Right kidney (tissue), 9 donors: ENCODE measurements at places on chromosomes 1 and 21.
A peak's percentile ranks its signal among the peaks of the same experiment; 100 is the strongest.

DNA sequence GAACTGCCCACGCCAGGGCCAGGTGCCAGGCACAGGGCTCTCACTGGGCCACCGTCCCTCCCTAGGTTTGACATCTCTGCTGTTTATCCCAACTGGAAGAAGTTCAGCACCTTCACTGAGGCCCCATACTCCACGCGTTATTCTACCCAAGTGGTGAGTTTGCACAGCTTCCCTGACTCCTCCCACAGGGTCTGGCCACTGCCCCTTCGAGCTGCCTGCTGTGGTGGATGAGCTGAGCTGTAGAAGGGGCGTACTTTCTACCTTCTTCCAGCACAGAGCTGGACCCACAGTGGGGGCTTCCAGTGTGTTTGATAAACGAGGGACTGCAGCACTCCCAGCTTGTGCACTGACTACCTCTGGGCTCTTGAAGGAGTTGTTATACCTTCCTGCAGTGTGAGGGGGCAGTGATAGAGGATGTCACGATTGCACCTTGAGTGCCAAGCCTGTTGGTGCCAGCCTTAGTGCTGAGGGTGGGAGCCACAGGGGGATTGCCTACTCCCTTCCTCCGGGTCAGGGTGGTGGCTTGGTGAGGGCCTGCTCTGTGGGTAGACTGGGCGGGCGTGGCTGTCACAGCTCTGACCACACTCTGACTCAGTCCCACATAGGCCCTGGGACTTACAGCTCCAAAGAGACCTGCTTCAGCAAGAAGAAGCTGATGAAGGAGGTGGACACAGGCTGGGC, 5.9 kb upstream of the TTC22 start:
- no peak for DNase-seq

DNA sequence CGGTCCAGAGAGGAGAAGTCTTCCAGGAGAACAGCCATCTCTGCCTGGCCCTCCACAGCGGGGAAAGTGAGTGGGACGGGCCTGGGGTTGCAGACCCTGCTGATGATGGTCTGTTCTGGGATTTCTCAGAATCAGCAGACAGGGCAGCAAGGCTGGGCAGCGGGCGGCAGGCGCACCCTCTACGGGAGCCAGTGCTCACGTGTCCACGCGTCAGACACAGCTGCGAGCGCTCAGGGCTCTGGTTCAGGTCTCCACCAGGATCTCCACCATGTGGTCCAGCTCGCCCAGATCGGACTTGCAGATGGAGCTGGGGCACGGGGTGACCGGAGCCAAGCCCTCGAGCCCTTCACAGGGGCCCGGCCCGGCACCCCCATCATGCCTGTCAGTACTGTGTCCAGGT, 5.5 kb downstream of the CLCA4 start:
- DNase-seq, result no peak

DNA sequence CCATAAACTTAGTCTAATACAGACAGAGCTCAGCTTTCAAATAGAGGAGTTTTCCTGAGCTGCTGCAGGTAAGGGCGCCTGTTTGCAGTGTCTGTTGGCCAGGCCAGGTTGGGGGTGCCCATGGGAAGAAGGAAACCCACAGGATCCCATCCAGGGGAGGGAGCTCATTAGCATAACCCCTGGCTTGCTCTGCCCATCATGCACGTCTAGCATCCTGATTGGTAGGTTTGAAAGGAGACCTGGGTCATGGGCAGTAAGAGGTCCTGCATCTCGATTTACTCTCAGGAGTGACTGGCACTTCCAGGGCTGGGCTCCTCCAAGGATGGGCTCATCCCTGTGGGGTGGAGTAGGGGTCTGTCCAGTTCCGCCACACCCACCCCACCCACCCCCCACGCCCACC, 103.7 kb upstream of the CLDN14 start:
- DNase-seq, result no peak

- DNase-seq, result peak; percentile 74
These were observed 38.4 kb downstream of the TAS1R2 start for GRCh38 chr1:18820791-18821641.

GRCh38 chr21:26138615-26139257, 31.8 kb downstream of the APP start:
- no peak for DNase-seq

DNA sequence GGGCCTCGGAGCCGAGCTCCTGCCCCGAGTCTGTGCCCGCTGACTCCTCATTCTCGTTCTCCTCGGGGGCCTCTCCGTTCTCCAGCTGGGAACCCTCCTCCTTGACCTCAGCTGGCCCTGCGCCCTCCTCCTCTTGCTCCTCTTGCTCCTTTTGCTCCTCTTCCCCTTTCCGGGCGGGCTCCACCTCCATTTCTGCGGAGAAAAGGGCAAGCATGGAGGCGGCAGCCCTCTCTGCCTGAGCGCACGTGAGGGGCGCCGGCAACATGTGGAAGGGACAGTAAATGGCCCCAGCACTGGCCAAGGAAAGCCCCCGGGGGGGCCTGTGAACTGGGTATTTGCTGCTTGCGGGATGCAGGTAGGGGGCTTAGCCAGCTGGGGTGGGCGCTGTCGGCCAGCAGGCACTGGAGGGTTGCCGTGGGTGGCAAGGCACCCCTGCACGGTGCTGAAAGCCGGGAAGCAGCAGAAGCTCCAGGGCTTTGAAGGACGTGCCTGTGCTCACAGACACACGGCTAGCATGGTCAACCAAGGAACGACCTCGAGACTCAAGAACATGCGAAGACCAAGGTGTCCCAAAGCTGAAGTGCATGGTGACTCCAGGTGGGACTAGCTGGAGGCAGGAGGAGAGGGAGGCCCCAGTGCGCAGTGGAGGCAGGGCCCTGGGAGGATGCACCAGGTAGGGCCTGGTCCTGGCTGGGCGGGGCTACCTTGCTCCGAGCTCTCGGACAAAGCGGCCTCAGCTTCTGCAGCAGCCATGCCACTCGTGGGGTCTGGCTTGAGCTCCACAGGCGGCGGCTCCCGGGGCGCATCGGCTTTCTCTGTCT, 30.7 kb downstream of the ZBTB17 start:
- no peak for DNase-seq

DNA sequence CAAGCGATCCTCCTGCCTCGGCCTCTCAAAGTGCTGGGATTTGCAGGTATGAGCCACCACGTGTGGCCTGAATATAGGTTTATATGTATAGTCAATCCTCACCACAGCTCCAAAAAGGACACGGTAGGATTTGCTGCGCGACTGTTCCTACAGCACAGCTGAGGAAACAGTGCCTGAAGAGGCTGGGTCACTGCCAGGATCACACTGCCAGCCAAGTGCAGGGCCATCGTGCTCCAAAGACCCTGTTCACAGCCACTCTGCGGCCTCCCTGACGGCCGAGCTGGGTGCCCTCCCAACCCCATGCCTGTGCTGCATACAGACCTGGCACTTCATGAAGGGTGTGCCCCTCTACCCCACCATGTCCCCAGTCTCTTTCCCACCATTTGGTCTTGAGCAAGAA, 71.4 kb downstream of the MRPL37 start:
- no peak for DNase-seq

GRCh38 chr1:68225781-68226180, 6.5 kb downstream of the WLS start:
- DNase-seq, result no peak

DNA sequence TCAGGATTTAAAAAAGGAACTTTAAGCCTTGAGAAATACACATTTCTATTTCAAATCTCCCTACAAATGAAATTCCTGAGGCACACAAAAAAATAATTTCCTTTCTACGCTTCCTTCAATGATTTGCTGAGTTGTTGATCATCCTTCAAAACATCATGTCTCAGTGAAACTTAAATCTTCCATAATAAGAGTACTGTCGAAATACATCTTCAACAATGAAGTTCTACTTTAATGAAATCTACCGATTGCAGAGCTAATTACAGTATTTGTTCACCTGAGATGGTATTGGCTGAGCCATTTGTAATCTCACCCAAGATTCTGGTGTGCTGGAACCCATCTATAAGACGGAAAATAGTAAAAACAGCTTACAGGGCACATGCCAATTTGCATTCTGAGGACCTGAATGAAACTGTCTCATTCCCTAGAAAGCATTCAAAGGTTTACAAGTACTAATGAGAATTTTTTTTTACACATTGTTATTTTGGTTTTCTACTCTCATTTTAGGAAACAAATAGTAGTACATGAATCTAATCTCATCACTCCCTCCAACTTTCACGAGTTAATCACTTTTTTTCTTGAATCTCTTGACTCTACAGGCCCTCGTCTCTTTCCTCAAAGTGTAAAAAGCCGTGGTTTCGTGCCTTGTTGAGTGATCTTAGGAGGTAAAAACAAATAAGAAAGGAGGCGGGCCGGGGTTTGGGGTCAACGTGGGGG, 1.1 kb downstream of the CHML start:
- DNase-seq, result peak; percentile 36

DNA sequence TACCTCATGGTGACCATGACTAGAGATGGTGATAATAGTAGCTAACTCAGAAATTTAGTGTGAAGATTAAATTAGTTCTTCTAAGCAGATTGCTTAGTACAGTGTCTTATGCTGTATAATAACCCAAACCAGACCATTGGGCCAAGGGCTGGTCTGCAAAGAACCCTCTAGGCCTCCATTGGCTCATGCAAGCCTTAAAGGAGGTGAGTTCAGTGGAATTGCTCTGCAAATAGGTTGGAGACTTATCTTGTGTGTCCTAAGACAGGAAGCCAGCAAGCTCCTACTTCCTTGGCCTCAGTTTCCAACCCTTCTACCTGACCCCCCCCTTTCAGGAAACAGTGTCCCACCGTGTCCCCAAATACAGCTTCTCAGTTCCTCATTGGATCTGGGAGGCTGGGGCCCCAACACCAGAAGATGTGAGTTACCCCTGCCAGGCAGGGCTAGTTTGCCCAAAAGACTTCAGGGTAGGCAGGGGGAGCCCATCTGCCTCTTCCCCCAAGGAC, 1.9 kb upstream of the MEF2D start:
- DNase-seq, result peak; percentile 44

- DNase-seq, result no peak
These were observed 37.0 kb downstream of the F3 start for GRCh38 chr1:94504601-94505000.

- DNase-seq, result no peak
These were observed 2.0 kb downstream of the CHTOP start for GRCh38 chr1:153635872-153636271.

DNA sequence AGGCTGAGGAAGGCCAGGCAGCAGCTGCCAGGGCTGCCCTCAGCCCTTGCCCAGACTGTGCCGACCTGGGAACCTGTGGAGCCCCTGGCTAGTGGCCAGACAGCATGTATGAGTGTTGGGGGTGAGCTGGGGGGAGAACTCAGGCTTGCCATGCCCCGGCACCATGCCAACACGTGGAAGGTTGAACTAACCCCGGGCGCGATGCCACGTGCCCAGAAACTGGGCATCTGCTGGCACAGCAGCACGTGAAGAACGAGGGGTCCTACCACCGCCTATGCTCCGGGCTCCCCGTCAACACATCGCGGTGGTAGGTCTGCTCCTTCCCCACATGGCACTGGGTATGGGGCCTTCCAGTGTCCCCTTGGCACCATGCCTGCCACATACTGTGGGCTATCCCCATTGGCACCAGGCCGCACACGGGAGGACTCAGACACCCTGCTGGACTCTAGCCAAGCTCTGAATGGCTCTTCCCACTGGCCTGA, 68.7 kb downstream of the CASZ1 start:
- no peak for DNase-seq

DNA sequence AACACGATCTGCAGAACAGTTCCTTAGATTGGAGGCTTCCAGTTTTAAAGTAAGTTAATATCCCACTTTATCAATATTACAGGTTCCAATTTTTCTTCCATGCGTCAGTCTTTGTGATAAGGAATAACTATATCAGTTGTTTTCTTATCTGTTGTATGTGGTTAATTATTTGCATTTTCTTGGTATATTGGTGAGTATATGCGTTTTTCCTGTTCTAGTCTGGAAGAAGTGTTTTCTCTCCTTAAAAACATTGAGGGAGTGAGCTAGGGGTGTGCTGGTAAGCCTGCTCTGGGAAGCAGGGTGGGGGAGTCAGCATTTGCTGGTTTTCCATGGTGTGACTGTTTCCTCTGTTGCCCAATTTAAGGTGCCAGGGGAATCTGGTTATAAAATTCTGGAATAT, 50.2 kb upstream of the KIF1B start:
- no peak for DNase-seq

DNA sequence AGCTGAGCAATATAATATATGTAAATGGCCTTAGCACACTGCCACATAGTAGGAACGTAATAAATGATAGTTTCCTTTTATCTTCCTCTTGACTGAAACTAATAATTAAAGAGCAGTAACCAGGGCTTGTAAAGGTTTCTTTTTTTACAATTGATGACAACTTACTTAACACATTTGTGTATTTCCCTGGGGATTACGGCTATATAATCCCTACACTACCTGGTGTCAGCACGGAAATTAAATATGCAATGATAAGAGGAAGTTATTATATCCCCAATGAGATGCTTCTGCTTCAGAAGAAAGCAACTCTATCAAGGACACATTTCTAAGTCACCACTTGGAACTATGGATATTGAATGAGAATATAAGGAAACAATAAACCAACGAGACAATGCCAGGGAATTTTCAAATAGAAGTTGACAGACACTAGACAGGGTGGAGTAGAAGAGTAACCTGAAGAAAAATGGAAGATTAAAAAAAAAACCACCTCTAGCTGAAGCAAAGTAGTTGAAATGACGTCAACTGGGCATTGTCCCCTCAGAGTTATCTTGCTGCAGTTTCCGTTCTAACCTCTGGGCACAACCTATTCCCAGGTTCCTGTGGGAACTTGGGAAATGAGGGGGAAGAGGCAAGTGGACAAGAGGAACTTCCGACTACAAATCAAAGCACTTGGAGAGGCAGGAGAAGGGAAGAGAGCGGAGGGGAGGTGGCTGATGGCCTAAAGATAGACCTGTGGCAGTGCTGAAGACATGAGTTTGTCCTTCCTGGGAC, 66.5 kb downstream of the PLPP3 start:
- no peak for DNase-seq

- DNase-seq, result no peak
These were observed 147.7 kb downstream of the FCRL5 start for GRCh38 chr1:157404614-157405013.

DNA sequence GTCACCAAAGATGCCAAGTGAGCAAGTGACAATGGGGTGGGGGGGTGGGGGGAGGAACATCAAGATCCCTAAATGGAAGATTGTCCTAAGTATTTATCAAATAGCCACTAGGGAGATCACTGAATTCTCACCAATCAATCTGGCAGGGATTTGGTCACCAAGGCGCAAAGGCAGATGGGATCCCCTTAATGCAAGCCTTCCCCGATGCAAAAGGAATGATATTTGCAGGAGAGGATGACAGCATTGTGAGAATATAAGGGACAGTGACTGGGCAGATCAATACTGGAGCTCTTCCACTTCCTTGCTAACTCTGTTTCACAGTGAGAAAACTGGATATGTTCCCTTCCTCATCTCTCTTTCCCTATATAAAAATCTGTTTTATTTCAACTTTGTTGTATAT, 40.9 kb downstream of the DUSP10 start:
- DNase-seq, result no peak

GRCh38 chr21:42837421-42838211, 41.7 kb downstream of the WDR4 start:
- DNase-seq, result no peak
